ENCODE measurements at places on chromosomes 2 and 18.

- H3K27me3 ChIP-seq: no peaks in the 10 kb centered on the region
- no peak overlapping the region for H3K27ac ChIP-seq
- no peaks in the 10 kb centered on the region for H3K36me3 ChIP-seq
- no peak for DNase-seq
Observed at GRCh38 chr2:116200086-116200485, 1614.4 kb upstream of the DDX18 start.

DNA sequence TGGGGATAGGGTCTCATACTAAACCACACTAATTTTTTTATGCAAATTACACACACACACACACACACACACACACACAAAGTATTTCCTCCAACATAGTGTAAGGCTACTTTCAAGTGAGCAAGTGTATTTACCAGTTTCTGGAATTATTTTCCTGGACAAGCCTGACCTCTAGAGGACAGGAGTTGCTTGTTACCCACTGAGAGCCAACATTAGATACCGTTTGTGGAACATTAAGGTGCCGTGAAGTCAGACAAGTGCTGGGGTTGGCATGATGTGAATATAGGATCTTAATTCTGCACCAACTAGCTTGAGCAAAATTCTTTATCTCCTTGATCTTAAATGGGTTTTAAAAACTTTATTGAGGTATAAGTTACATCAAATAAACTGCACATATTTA lies 39.3 kb upstream of the SERPINB2 start:
- H3K4me3 ChIP-seq: no peak overlapping the region
- no peak for DNase-seq
- H3K4me1 ChIP-seq: no peaks in the 10 kb centered on the region
- no peaks in the 10 kb centered on the region for H3K36me3 ChIP-seq

GRCh38 chr2:10083046-10083445 lies 2.8 kb upstream of the CYS1 start:
- H3K4me1 ChIP-seq: peaks cover 40% of the 10 kb centered on the region
- H3K27ac ChIP-seq: peak overlapping the region; percentile 63
- no peaks in the 10 kb centered on the region for H3K36me3 ChIP-seq
- peaks cover 24% of the 10 kb centered on the region for H3K27me3 ChIP-seq
- H3K4me3 ChIP-seq: no peak overlapping the region

GRCh38 chr2:74137651-74138599 lies 9.8 kb downstream of the BOLA3 start:
- no peak overlapping the region for H3K4me3 ChIP-seq
- no peaks in the 10 kb centered on the region for H3K27me3 ChIP-seq
- H3K4me1 ChIP-seq: no peaks in the 10 kb centered on the region
- no peak overlapping the region for H3K27ac ChIP-seq

Data from progenitor cell of endocrine pancreas (in vitro differentiated cells).